IMR-90 (cell line): ENCODE measurements at places on chromosomes 5 and 9. TPM values are rescaled to one million over a fixed set of nuclear protein-coding genes. Genes with fewer than 3 reads are reported as not detected.

DNA sequence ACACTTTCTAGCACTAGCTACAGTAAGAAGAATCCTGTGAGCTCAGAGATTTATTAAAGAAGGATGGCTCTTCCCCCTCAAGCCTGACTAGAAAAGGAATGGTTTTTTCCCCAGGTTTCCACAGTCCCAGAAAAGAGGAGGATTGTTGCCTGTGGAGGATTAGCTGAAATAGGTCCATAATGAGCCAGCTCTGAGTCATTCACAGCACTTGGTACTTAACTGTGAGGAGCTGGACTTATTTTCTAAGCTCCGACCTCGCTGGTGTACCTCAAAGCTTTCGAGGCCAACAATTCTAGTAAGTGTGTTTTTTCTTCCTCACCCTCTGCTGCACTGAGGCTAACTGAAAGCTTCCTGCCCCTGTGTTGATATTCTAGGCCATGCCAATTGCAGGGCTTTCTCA lies 222.5 kb upstream of the IL12B start:
- DNase-seq, result peak; percentile 45

- peak; percentile 19 for DNase-seq
Observed at GRCh38 chr9:86470326-86470725, 116.1 kb upstream of the TUT7 start.

DNA sequence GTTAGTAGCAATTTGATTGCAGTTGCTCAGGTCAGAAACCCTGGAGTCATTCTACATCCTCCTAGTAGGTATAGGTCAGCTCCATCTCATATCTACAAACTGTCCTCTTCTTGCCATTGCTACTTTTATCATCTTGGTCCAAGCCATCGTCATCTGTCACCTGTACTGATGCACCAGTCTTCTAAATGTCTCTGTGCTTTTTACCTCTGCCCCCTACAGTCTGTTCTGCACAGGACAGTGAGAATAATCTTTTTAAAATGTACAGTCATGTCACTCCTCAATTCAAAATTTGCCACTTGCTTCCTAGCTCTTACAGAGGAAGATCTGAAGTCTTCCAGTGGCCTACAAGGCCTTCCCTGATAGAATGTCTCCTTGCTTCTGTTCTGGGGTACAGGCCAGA lies 6.8 kb downstream of the NNT start:
- no peak for DNase-seq

GRCh38 chr9:93670208-93671019 lies 94.0 kb downstream of the PHF2 start:
- peak; percentile 13 for DNase-seq

GRCh38 chr5:77308154-77308960 lies 97.9 kb downstream of the PDE8B start:
- no peak for DNase-seq

GRCh38 chr9:19782005-19782404 lies 6.8 kb downstream of the SLC24A2 start:
- no peak for DNase-seq

DNA sequence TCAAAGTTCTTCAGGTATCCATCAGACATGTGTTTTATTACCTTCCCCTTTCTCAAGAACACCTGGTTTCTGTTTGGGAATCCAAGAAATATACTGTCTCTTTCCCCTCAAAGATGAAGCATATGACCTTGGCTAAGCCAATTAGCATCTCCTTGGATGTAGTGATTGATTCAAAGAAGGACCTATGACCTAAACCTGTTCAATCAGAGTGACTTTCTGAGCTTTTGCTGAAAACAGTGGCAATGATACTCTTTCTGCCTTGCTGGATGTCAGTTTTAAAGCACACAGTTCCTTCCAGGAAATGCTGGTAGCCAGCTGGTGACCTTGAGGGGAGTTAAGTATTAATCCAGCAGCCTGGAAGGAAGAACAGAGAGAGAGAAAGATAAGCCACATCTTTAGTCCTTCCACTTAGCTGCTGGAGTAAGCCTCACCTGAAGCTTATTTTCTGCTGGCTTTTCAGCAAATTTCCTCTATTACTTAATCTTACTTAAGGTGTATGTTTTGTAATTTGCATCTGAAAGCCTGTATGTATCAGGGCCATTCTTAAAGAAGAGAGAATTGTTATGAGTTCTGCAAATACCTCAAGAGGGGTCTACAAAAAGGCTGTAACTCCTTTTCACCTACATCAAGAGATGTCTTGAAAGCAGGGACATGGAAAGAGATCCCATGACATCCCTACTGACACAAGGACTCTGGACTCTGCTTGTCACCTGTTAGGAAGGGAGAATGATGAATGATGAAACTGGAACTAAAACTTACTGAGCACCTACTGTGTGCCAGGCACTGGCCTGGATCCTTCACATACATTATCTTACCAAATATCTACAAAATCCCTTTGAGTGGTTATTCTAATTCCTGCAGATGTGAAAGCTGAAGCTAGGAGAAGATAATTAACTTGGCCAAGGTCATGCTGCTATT lies 35.2 kb upstream of the PIK3R1 start:
- no peak for DNase-seq

The TLX3 gene
- not detected in 2 replicates for total RNA-seq

- DNase-seq, result no peak
Observed at GRCh38 chr9:83960991-83961390, 19.0 kb downstream of the HNRNPK start.

DNA sequence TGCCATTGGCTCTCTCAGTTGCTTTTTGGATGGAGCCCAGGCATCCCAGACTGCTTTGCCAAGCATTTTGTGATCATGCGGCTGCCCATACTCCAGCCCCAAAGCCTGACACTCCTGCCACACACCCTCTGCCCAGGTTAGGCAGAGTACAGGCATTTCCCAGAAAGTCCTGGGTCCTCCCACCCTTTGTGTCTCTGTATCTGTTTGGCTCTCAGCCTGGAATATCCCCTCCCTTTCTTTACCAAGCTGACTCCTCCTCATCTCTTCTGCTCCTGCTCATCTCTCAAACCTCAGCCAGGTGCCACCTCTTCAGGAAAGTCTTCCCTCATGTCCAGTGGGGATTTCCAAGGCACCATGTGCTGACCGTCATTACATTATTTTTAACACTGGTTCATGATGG lies 14.3 kb upstream of the SH3RF2 start:
- DNase-seq, result no peak

- DNase-seq, result no peak
Observed at GRCh38 chr5:78744951-78745534, 96.5 kb upstream of the LHFPL2 start.

GRCh38 chr5:154228696-154229095 lies 38.2 kb downstream of the GALNT10 start:
- no peak for DNase-seq

The PCDHB7 gene
- total RNA-seq, result 0.18 and 0.28 TPM in 2 replicates

DNA sequence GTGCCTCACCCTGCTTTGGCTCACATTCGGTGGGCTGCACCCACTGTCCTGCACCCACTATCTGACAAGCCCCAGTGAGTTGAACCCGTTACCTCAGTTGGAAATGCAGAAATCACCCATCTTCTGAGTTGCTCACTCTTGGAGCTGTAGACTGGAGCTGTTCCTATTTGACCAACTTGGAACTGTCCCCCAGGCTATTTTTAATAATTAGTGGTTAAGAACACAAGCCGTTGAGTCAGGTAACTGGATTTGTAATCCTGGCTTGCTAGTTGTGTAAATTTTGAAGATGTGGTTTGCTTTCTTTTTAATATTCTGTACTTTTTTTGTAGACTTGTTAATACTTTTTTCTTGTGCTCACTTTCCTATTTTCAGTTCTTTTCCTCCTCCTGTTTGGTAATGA lies 81.2 kb downstream of the CNTLN start:
- DNase-seq, result no peak

The PAIP2 gene
- total RNA-seq, result 41.9 and 95.0 TPM in 2 replicates

DNA sequence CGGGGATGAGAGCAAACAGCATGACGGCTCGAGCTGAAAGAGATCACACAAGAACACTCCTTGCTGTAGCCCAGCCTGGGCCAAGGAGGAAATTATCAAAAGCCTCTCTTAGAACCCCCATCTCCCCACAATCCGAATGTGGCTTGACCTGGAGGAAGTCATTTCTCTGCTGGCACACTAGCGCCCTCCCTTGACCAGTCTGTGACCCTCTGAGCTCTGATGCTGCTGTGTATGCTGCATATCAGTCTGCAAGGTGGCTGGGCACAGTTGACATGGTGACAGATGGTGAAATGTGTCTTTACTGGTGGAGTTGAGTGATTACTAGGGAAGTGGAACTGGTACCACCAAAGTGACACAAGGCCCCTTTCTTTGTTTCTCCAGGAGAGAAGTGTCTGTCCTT lies 3.3 kb downstream of the SLC46A2 start:
- no peak for DNase-seq

DNA sequence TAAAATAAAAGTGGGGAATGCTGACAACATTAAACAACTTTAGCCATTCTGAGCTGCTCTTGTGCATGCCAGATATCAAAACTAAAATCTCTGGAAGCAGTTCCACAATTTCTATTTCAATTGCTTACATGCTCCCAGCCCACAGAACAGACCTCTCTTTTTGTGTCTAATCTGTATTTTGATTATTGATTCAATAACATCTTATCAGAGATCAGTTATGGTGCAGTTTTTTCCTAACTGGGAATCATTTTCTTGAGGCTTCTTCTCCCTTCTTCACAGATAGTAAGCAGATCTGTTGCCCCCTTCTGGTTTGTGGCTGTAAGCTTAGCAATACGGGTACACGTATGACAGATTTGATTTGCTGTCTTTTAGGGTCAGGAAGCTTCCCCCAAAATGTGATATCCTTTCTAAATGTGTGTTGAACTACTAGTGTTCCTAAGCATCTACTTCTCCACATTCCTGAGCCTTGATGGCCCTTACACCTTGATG lies 39.4 kb downstream of the MRPS27 start:
- peak; percentile 66 for DNase-seq

DNA sequence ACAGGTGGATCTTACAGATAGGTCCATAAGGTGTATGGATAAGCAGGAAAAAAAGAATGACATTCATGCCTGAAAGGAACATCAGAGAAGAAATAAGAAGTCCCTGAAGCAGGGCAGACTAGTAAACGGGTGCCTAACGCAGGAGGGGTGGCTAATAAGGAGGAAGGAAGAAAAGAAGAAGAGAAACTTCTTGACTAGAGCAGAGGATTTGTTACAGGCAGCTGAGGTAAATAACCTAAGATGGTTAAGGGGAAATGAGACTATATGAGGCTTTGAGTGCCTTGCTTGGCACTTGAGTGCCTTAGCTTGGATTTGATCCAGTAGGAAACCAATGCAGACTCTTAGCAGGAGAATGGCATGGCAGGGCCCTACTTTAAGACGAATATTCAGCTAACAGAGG lies 313.5 kb upstream of the PDE4D start:
- no peak for DNase-seq

DNA sequence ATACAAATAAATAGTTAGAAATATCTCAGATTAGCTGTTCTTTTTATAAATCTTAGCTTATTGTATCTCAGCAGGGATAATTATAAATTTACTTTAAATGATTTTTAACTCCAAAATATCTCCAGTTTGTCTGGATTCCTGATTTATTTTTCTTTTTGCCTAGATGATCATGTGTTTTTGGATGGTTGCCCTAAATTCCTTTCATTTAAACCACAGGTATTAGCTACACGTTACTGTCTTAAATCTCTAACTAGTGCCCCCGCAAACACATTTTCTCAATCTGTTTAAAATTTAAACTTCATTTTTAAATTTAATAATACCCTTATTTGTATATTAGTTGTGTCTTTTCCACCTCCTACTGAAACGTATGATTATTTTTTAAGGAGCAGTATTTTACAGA lies 5.6 kb downstream of the FER start:
- no peak for DNase-seq

- no peak for DNase-seq
Observed at GRCh38 chr9:127293328-127293727, 28.8 kb downstream of the GARNL3 start.

The MEF2C gene
- total RNA-seq, result 6.8 and 9.4 TPM in 2 replicates

DNA sequence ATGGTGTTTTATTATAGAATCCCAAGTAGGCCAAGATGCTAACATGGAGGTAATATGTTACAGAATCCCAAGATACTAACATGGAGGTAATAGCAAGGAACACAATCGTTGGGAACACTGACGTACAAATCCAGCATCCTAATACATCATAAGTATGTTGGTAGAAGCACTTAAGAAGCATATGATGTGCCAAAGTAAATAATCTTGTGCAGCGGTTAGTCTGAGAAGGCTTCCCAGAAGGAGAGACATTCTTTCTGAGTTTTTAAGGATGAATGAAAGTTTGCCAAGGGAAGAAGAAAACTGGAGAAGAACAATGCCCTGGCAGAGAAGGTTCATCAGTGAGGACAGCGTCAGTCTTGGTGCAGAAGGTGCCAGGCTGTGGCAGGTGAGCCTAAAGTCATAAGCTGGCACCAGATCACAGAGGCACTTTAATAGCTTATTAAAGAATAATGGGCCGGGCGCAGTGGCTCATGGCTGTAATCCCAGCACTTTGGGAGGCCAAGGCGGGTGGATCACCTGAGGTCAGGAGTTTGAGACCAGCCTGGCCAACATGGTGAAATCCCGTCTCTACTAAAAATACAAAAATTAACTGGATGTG lies 294.5 kb upstream of the PIK3R1 start:
- DNase-seq, result no peak

DNA sequence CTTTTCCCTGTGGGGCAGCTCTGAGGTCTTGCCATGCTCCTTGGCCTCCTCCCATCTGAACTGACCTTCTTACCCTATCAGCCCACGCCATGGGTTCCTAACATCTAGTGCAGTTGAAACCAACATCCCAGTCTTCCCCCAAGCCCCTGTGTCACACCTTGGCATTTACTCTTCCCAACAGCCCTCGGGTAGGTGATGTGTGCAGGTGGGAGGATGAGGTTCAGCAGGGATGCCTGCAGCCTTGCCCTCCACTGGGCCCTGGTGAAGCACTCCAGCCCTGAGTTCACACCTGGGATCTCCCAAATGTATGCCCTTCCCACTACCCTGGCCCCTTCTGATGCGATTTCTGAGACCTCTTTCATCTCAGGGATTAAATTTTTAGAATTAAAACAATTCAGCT lies 15.5 kb downstream of the IRX2 start:
- no peak for DNase-seq

DNA sequence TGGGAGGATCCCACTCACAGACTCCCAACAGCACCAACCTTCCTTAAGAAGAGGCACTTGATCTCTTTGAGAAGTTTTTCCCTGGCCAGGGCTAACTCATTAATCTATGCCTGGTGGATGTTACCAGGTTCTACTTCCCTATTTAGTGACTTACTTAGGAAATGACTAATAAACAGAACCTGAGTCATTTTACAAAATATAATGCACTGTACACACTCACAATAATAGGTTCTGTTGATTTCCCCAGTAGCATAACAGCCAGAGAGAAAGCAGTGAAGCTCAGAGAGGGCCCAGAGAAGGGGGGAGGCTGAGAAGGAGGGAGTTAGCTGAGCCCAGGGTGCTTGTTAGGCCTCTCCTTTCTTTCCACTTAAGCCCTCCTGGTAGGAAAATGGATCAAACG lies 27.1 kb downstream of the FRMD3 start:
- no peak for DNase-seq

GRCh38 chr9:33105959-33106358 lies 29.5 kb upstream of the SMU1 start:
- DNase-seq, result peak; percentile 36

GRCh38 chr9:15068261-15068660 lies 158.0 kb upstream of the FREM1 start:
- DNase-seq, result no peak

- no peak for DNase-seq
Observed at GRCh38 chr5:148808864-148809642, 17.4 kb upstream of the ADRB2 start.

GRCh38 chr9:70043689-70044489 lies at the start of gene MAMDC2:
Gene MAMDC2 (plus strand): TSS chr9:70043848. CDS start chr9:70044198, 350 bp downstream.
- peak; percentile 51 for DNase-seq
